ENCODE measurements at places on chromosomes 1 and 21.

GRCh38 chr1:12546771-12547585, 71.0 kb downstream of the DHRS3 start:
- no peak for DNase-seq

DNA sequence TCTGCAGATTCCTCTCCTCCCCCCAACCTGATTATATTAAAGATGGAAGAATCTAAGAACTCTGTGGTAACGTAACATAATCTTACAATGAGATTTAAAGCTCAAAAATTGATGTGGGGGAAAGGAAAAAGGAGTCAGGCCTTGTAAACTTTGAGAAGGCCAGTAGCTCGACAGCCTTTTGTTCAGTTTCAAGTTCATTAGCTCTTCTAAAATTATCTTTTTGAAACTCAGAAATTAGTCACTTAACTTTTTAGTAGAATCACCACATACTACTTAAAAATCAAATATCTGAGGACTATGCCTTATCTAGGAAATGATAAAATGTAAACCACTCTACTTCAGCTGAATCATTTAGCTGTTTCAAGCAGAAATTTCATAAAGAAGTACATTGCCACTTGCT, 996.2 kb downstream of the AMY1C start:
- no peak for DNase-seq

DNA sequence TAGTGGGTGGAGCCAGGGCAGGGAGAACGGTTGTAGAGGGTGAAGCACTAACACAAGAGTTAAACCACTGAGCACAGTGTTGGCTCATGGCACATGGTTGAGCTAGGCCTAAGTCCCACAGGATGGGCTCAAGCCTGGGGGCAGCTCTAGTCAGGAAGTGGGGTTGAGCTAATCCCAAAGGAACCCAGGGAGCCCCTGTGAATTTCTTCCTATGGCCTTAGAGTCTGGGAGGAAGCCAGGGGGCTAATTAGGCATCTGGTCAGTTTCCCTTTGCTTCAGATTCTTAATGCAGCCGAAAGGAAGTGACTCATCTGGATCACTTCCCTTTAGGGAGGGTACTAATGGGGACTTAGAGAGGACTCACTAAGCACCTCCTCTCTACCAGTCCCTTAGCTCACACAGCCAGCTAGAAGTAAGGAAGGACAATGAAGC, 10.1 kb downstream of the CFAP45 start:
- DNase-seq = no peak

DNA sequence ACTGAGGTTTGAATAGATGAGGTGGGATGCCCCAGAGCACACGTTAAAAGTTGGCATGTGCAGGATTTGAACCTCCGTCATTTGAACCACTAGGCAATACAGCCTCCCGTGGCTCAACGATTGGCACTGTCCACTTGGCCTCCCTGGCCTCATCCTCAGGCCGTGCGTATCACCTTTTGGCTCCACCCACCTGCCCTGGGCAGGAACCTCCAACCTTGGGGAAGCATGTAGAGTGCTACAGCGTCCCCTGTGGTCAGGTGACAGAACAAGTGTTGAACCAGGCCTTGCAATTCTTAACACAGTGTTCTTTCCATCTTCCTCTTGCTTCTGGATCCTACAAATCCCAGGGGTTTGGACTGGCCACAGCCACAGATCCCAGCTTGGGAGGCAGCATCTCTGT, 112.6 kb downstream of the PAX7 start:
- no peak for DNase-seq

GRCh38 chr1:162560303-162561036, 1.1 kb upstream of the UAP1 start:
- no peak for DNase-seq
